Peyer's patch (tissue), 4 donors: ENCODE measurements at places on chromosomes 1 and 21.
A peak's percentile ranks its signal among the peaks of the same experiment; 100 is the strongest.

DNA sequence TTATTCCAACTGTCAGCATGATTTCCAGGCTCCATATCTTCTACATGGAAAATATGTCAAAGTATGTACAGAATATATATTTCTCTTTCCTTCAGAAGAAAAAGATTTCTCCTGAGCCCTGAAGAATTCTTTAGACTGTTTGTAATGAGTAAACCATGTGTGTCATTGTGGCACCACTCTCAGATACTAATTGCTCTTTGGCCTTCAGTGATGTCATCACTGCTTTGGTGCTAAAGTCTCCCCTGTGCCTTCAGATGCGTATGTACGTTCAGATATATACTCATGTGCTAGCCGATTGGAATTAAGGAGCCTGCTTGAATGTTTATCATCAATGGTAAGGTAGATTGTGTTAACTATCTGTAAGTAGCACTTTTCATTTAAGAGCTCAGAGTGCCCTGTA lies 20.6 kb upstream of the NBL1 start:
- no peak for DNase-seq

- DNase-seq: no peak
Observed at GRCh38 chr21:41219498-41220207, 51.7 kb downstream of the BACE2 start.

- DNase-seq: peak; percentile 31
Observed at GRCh38 chr1:226569879-226570547, 21.4 kb downstream of the STUM start.

GRCh38 chr1:226943156-226943555 lies 3.1 kb downstream of the COQ8A start:
- DNase-seq: peak; percentile 27

GRCh38 chr1:186617926-186618325 lies 62.3 kb downstream of the PTGS2 start:
- no peak for DNase-seq

DNA sequence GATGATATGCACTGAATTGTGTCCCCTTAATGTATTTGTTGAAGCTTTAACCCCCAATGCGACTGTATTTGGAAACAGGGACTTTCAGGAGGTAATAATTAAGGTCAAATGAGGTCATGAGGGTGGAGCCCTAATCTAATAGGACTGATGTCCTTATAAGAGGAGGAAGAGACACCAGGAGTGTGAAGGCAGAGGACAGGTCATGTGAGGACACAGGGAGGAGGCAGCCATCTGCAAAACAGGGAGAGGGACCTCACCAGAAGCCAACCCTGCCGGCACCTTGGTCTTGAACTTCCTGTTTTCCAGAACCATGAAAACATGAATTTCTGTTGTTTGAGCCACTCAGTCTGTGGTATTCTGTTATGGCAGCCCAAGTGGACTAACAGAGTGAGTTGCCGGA lies 15.3 kb downstream of the SYF2 start:
- DNase-seq: no peak

GRCh38 chr1:176976771-176977170 lies 187.7 kb downstream of the ASTN1 start:
- no peak for DNase-seq

DNA sequence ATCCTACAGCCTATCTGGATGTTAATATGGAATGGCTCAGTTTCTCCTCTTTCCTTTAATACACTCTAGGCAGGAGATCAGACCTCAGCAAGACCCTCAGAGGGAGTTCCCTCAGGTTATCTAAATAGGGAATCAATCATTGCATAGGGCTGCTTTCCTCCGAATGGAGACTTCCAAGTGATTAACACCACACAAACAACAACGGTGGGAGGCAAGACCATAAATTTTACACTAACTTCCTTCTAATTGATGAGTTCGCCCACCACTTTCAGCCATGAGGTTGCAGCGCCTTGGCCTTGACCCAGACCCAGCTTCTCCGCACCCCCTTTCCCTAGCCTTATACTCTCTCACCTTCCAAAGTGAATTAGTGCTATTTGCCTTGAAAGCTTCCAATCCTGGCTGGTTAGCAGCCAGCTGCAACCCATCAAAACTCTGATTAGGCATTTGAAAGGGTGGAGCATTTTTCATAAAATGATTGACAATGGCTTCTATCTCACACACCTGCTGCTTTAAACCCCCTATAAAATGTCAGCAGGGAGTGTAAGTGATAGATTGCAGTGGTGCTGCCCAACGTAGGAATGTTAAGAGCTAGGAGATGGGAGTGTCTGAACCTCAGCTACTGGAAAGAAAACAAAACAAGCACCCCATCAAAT lies 534.9 kb upstream of the USP24 start:
- no peak for DNase-seq

- DNase-seq: no peak
Observed at GRCh38 chr1:160839746-160840145, 22.9 kb downstream of the CD244 start.

- no peak for DNase-seq
Observed at GRCh38 chr1:222777977-222778376, 36.9 kb upstream of the DISP1 start.

- DNase-seq: no peak
Observed at GRCh38 chr1:153478692-153479618, 18.5 kb upstream of the S100A7 start.

DNA sequence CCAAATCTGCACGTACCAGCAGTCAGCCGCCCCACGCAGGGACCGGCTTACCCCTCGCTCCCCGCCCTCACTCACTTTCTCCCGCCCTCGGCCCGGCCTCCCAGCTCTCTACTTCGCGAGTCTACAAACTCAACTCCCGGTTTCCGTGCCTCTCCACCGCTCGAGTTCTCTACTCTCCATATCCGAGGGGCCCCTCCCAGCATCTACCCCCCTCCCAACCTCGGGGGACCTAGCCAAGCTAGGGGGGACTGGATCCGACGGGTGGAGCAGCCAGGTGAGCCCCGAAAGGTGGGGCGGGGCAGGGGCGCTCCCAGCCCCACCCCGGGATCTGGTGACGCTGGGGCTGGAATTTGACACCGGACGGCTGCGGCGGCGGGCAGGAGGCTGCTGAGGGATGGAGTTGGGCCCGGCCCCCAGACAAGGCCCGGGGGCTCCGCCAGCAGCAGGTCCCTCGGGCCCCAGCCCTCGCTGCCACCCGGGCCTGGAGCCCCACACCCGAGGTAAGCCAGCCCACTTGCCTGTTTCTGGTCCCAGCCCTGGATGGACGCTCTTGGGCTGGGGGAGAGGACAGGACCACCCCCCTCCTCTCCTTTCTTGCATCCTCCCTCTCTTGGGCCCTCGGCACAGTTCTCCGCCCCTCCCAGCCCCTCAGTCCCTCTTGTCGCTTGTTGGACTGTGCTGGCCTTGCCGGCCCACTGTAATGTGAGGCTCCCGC lies at the start of gene ARTN:
TSS of gene ARTN (plus strand) at position 416 of the 715 bp plus-strand sequence. CDS start 1,856 bp downstream, outside the sequence.
- peak; percentile 65 for DNase-seq

DNA sequence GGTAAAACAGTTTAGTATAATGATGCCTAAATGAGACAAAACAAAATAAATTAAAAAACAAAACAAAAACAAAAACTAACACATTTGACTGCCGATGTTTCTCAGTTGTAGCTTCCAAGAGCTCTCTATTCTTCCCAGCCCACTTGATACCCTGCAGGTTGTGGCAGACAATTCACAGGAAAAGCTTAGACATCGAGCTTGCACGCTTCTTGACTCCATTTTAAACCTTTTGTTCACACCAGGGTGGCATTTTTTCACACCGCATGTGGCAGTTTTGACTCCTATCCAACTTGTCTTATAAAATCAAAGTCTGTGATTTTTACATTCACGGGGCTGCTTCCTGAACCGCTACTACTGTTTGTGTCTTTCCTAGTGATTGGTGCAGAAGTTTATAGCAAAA lies 575.9 kb downstream of the USP25 start:
- DNase-seq: no peak

GRCh38 chr1:235608278-235608677 lies 41.3 kb downstream of the GNG4 start:
- DNase-seq: no peak

DNA sequence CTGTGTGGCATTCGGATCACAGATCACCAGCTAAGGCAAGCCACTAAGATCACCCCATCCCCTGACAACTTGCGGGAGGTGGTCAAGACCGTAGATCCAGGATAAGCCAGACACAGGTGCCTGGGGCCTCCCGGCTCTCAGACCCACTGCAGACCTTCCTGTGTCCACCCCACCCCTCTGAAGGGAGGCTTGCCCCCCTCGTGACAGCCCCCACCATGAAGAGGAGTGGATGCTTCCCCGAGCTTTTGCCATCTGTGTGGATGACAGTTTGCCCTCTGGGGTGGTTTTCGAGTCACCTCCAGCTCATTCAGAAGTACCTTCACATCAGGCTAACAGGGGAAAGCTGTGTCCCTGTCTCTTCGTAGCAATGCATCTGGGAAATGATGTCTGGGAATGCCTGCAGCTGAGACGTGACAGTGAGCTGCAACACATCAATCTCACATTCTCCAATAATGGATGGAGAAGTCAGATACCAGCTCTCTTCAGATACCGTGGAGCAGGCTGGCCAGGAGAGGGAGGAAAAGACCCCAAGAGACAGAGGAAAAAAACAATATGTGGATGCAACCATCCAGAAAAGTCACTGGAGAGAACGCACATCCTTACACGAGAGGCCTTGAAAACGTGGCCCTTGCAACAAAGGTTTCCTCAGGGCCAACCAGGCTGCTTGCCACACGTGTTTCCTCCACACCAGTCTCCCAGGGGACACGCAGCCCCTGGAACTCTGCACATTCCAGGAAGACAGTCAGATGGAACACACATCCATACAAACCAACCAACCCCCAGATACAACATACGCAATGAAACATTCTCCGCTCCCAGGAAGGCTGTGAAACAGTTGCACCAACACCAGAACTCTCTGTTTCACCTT lies 20.4 kb upstream of the FHAD1 start:
- DNase-seq: no peak

DNA sequence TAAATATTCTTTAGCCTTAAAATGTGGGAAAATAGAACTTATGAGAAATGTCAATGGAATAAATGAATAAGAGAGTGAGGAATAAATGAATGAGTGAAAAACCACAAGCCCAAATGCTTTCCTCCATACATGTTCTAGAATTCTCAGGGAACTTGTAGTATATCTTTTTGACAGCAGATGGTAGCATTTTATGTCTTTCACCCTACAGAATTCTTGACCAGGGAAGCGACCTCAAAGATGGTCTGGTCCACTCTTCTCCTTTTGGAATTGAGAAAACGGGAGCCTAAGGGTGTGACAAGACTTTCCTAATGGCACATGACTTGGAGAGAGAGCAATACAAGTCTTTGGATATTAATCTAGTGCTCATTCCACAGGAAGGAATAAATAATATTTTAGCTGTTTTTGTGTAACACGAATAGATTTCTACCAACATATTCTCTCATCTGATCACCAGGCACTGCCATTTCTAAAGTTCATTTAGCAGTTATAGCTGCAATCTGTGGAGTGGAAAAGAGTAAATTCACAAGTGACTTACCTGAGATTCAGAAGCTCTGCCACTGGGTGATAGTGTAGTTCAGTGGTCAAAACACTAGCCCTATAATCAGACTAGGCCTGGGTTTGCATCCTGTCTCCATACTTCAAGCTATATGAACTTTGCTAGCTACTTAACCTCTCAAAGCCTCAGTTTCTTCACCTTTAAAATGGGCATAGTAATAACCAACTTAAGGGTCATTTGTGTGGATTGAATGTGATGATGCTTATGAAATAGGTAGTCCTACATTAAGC lies 15.0 kb upstream of the F5 start:
- DNase-seq: no peak

DNA sequence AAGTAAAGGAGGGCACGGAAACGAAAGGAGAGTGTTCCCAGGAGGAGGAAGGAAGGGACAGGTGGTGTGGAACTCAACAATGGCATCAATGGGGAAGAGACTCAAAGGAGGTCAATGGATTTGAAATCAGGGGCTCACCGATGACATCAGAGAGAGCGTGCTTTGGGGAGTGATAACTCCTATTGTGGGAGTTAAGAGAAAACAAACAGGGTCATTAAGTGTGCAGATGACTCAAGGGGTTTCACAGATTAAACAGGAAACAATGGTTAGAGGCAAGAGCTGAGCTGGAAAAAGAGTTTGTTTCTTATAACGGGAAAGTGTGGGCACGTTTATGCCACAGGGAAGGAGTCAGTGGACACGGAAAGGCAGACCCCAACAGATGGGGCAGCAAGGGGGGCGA lies 629.1 kb downstream of the SMYD3 start:
- no peak for DNase-seq

DNA sequence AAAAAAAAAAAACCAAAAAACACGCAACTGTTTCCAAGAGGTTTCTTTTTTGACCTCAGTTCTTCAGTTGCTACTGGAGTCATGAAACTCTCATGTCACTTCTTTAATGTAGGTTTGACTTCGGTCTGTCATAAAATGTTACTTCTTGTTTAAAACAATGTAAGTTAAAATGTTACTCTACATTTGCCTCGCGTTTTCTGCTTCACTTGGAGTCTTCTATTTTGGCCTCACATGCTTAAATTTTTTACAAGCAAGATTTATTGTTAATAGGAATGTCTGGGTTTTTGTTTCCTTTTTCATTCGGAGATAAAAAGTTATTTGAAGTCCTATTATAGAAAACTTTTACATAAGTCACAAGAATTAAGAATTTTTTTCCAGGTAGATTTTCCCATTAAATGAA lies 880.2 kb downstream of the LTN1 start:
- no peak for DNase-seq

GRCh38 chr1:240385985-240386978 lies 225.7 kb downstream of the GREM2 start:
- no peak for DNase-seq
